ENCODE measurements at places on chromosomes 3 and 15.

- no peak for DNase-seq
These were observed 10.6 kb upstream of the FSTL1 start for GRCh38 chr3:120461416-120461815.

GRCh38 chr15:39358441-39359041, 222.3 kb upstream of the THBS1 start:
- DNase-seq: no peak

- DNase-seq: no peak
These were observed 21.6 kb downstream of the ACSBG1 start for GRCh38 chr15:78212546-78213424.

- DNase-seq: no peak
These were observed 138.9 kb downstream of the GREM1 start for GRCh38 chr15:32856753-32857152.

- DNase-seq: no peak
These were observed 79.6 kb downstream of the SUMF1 start for GRCh38 chr3:4387210-4388204.

DNA sequence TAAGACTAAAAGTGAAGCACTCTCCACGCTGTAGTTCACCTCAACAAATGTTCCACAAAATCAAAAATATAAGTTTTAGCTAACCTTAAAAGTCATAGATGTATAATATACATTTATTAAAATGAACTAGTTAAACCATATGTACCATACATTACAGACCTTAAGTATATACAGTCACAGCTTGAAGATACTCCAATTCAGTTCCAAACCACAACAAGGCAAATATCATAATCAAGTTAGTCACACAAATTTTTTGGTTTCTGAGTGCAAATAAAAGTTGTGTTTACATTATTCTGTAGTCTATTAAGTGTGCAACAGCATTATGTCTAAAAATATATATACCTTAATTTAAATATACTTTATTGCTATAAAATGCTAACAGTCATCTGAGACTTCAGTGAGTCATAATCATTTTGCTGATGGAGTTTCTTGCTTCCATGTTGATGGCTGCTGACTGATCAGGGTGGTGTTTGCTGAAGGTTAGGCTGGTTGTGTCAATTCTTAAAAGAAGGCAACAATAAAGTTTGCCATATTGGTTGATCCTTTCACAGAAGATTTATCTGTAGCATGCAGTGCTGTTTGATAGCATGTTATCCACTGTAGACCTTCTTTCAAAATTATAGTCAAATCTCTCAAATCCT, 736.7 kb downstream of the NSUN3 start:
- DNase-seq: no peak

GRCh38 chr3:120416868-120417267, 33.9 kb downstream of the FSTL1 start:
- DNase-seq: no peak

DNA sequence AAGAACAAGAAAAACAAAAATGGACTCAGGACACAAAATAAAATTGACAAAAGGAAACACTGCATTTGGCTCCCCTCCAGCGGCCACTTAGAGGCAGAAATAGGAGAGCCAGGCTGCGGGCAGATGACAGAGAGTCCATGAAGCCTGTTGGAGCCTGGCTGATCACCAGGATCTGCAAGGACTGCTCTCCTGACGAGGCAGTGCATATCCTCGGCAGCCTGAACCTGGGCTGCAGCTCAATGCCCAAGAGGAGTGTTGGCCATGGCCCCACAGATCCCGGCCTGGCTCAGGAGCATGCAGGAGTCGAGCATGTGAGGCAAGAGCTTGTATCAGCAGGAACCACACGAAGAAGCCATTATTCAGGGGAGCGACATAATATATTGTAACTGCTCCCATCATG, 199.8 kb downstream of the STT3B start:
- no peak for DNase-seq

DNA sequence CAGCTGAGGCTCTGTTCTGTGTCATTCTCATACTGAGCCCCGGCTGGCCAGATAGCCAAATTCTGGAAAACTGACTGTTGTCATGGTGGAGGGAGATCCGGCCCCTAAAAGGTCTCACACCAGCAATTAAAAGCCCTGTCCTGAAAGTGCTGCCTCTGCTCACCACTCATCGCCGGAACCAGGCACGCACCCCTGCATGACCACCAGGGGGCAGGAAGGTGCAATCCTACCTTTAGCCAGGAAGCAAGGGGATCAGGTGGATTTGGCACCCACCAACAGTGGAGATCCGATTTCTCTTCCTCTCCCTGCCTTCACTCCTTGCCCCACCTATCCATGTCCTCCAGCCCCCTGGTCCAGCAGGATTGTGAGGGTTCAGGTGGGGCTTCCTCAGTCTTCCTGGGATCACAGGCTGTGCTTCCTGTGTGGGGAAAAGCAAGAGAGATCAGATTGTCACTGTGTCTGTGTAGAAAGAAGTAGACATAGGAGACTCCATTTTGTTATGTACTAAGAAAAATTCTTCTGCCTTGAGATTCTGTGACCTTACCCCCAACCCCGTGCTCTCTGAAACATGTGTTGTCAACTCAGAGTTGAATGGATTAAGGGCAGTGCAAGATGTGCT, 16.1 kb upstream of the CACNA2D2 start:
- peak; percentile 27 for DNase-seq

DNA sequence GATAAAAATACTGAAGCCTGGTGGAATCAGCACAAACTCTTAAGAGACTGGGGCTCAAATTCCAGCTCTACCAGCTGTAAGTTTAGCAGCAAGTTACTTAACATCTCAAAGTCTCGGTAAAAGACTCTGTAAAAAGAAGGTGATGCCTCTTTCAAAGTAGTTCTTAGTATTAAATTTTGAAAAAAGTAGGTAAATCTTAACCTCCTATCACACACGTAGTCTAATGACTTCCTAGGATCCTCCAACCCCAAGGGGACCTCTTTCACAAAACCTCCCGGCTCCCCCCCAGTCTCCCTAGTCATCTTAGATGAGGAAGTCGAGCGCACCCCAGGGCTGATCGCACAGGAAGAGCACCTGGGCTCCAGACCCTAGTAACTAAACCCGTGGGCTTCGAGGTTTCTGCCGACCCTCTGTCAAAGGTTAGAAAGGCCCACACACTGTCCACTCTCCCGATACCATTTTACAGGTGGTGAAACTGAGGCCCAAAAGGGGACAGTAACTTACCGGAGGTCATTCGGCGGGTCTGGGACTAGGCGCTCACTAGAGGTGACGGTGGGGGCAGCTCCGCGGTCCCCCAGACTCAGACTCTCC, 427 bp downstream of the MBD4 start:
- peak; percentile 59 for DNase-seq

- DNase-seq: no peak
These were observed 128.4 kb upstream of the TMC3 start for GRCh38 chr15:81502439-81502838.

DNA sequence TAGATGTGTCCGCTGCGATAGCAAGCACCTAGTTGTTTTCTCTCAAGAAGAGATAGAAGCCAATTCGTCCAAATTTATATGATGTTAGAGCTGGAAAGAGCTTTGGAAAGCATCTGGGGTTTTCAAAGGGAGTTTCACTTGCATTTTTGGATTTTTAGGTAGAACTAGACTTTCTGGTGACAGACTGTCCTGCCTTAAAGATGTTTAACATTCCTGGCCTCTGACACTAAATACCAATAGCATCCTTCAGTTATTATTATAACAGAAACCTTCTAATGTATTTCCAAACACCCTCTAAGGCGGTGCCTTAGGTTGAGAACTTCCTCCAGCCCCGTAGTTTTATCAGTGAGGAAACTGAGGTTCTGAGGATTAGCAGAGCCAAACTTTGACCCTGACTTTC, 305.3 kb downstream of the SATB1 start:
- no peak for DNase-seq

DNA sequence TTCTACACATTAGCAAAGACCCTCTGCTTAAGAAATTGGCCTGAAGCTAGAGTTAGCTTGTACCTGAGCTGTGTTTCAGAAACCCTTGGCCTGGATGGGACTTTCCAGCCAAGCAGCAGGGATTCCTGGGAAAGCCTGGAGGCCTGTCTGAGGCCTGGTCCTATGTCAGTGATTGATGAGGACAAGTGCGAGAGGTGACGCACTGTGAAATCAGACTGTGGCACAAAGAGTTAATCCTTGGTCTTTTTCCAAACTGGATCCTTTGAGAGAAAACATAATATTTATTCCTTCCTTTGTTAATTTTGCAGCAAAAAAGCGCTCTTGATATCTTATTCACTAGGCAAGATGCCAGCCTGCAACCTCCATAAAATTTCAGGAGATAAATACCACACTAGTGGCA, 225.0 kb upstream of the ATP11B start:
- DNase-seq: no peak

DNA sequence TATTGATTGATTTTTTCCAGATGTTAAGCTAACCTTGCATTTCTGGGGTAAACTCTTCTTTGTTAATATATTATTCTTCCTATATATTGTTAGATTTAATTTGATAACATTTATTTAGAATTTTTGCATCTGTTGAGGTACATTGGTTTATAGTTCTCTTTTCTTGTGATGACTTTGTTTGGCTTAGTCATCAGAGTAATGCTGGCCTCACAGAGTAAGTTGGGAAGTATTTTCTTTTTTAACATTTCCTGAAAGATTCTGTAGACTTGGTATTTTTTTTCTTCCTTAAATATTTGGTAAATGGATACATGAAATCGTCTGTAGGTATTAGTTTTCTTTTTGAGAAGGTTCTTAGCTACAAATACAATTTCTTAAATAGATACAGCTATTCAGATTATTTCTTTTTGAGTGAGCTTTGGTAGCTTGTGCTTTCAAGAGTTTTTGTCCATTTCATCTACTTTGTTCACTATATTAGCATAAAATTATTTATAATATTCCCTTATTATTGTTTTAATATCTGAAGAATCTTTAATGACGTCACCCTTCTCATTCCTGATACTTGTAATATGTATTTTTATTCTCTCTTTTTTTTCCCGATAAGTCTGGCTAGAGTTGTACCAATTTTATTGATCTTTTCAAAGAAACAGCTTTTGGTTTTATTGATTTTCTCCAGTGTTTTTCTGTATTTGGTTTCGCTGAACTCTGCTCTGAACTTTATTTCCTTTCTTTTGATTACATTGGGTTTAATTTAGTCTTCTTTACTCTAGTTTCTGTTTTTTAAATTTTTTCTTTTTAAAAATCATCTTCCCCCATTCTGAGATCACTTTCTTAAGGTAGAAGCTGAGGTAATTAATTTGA, 6.5 kb upstream of the HPS3 start:
- DNase-seq: no peak

DNA sequence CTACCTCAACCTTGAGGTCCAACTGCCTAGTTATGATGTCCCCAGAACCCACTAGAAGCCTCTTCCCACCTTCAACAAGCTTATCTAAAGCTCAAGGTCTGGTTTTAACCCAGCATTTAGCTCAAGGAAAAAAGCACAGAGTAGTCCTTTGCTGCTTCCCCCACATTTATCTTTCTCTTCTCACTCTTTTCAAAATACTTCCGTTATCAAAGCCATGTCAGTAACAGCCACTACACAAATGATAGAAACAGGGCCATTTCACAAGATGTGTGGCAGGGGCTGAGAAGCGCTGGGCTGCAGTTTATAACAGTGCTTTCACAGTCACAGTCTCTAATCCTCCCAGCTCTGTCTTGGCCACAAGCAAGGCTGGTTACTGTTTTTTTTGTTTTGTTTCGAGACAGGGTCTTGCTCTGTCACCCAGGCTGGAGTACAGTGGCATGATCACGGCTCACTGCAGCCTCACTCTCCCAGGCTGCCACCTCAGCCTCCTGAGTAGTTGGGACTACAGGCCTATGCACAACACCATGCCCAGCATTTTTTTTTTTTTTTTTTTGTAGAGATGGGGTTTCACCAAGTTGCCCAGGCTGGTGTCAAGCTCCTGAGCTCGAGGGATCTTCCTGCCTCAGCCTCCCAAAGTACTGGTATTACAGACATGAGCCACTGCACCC, 218.8 kb downstream of the OSBPL10 start:
- DNase-seq: peak; percentile 37

- DNase-seq: no peak
These were observed 150.5 kb upstream of the TMC3 start for GRCh38 chr15:81524496-81524895.

GRCh38 chr3:136819731-136820679, 1.1 kb downstream of the SLC35G2 start:
- DNase-seq: peak; percentile 33

GRCh38 chr15:48102167-48102566, 18.6 kb upstream of the SLC24A5 start:
- no peak for DNase-seq

GRCh38 chr3:160697637-160698380, 20.8 kb downstream of the ARL14 start:
- no peak for DNase-seq

DNA sequence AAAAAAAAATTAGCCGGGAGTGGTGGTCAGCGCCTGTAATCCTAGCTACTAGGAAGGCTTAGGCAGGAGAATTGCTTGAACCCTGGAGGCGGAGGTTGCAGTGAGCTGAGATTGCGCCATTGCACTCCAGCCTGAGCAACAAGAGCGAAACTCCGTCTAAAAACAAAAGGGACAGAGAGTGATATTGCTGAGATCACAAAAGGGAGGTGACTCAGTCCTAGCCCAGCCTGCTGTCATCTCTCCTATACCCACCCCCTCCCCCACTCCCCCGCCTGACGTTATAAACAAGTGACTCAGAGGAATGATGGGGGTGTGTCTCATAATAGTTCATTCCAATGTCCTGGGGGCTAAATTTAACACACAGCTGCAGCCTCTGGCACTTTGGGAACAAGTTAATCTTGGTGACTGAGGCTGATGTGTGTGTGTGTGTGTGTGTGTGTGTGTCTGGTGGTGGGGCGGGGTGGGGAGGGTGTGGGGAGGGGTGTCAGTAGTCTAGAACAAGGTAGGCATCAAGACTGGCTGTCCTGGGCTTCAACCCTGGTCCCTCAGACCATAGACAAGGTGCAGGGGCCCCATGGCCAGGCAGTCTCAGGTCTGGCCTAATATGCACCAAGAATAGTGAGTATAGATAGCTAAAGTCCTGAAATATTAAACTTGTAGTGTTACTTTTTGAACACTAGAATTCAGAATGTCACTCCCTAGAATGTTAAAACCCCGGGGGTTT, 1.3 kb upstream of the KLHL40 start:
- DNase-seq: peak; percentile 72

DNA sequence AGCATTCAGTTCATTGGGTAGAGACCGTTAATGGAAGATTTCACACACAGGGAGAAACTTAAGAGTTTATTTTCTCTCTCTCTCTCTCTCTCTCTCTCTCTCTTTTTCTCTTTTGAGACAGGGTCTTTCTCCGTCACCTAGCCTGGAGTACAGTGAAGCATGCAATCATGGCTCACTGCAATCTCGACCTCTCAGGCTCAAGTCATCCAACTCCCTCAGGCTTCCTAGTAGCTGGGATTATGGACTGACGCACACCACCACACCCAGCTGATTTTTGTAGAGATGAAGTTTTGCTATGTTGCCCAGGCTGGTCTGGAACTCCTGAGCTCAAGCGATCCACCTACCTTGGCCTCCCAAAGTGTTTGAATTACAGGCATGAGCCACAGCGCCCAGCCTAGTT, 1.6 kb downstream of the WDR72 start:
- DNase-seq: no peak

DNA sequence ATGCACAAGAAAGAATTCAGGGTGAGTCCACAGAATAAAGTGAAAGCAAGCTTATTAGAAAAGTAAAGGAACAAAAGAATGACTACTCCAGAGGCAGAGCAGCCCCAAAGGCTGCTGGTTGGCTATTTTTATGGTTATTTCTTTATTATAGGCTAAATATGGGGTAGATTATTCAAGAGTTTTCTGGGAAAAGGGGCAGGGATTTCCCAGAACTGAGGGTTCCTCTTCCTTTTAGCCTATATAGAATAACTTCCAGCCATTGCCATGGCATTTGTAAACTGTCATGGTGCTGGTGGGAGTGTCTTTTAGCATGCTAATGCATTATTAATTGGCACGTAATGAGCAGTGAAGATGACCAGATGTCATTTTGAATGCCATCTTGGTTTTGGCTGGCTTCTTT, 13.6 kb downstream of the GLDN start:
- no peak for DNase-seq

GRCh38 chr15:94352636-94353487, 121.5 kb downstream of the MCTP2 start:
- DNase-seq: no peak
